ENCODE measurements at places on chromosomes 13 and 19. TPM values are rescaled to one million over a fixed set of nuclear protein-coding genes. Genes with fewer than 3 reads are reported as not detected.

The LILRA1 gene
- not detected for total RNA-seq

The NUFIP1 gene
- total RNA-seq = 6.9 TPM

The BCAM gene
- total RNA-seq = 63.9 TPM

The HSPB6 gene
- 0.19 TPM for total RNA-seq

The SIGLEC8 gene
- not detected for total RNA-seq

The VSTM1 gene
- 0.52 TPM for total RNA-seq

All from A549 treated with Mapracorat at 1 μM for 4 hours (cell line).